ENCODE measurements at places on chromosomes 7 and 10. TPM values are rescaled to one million over a fixed set of nuclear protein-coding genes. Genes with fewer than 3 reads are reported as not detected.

DNA sequence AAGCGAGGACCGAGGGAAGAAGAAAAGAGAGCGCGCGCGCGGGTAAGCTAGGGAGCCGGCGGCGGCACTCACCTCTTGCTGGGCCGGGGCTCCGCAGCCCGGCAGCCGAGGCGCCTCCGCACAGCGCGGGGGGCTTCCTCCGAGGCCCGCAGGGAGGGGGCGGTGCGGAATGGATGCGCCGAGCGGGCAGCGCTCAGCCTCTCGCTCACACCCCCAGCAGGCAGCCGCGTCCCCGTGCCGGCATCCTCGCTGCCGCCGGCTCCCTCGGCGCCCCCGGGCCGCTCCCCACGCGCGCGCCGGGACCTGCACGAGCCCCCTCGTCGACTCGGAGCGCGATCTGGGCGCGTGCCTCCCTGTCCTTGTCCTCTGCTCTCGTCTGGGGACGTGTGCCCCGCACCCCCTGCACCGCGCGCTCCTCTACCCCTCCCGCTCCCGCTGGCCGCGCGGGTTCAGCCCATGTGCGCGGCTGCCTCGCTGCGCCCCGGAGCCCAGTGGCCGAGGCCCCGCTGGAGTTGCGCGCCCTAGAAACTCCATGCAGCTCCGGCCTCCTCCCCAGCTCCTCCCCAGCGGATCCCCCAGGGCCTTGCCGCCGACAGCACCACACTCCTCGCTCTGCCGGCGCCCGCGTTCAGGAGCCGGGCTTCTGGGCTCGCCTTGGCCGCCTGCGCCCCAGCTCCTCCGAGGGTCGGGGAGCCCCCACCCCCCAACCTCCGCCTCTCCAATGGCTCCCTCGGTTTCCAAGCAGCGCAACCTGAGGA is 75.3 kb downstream of the CALN1 start:
- H3K27me3 ChIP-seq, result no peaks in the 10 kb centered on the region
- H3K4me3 ChIP-seq, result peak overlapping the region; percentile 38
- H3K36me3 ChIP-seq, result no peaks in the 10 kb centered on the region
- DNase-seq, result no peak
- H3K27ac ChIP-seq, result no peak overlapping the region
- H3K4me1 ChIP-seq, result peaks cover 3% of the 10 kb centered on the region

DNA sequence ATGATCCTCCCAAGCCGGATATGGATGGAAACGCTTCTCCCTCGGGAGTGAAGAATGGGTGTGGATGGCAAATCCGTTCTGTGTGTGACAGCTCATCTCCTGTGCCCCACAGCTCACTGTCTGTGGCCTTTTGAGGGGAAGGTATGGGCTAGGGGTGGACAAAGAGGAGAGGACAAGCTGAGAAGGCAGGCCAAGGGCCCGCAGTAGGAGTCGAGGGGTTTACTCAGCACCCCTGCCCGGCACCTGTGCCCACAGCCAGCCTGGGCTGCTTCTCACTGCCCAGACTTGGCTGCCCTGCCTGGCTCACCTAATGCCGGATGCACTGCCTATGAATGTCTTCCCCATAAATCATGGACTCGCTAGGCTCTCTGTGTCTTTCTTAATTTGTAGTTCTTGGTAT is 503.8 kb downstream of the TCERG1L start:
- H3K27me3 ChIP-seq, result no peaks in the 10 kb centered on the region
- DNase-seq, result no peak
- H3K4me3 ChIP-seq, result no peak overlapping the region
- no peaks in the 10 kb centered on the region for H3K4me1 ChIP-seq

- DNase-seq, result no peak
- H3K4me1 ChIP-seq, result peaks cover 38% of the 10 kb centered on the region
- H3K4me3 ChIP-seq, result peak overlapping the region; percentile 66
- H3K27ac ChIP-seq, result peak overlapping the region; percentile 86
Measured at GRCh38 chr10:86969421-86970041, 1.2 kb downstream of the ADIRF start.

- H3K27ac ChIP-seq, result no peak overlapping the region
- no peak overlapping the region for H3K4me3 ChIP-seq
- no peak for DNase-seq
- H3K27me3 ChIP-seq, result no peaks in the 10 kb centered on the region
- no peaks in the 10 kb centered on the region for H3K36me3 ChIP-seq
- H3K4me1 ChIP-seq, result no peaks in the 10 kb centered on the region
Measured at GRCh38 chr10:50438049-50438936, 185.5 kb downstream of the SGMS1 start.

- no peaks in the 10 kb centered on the region for H3K36me3 ChIP-seq
- peak overlapping the region; percentile 45 for H3K4me3 ChIP-seq
- no peak overlapping the region for H3K27ac ChIP-seq
- no peaks in the 10 kb centered on the region for H3K4me1 ChIP-seq
- no peaks in the 10 kb centered on the region for H3K27me3 ChIP-seq
Measured at GRCh38 chr7:87599336-87599735, 1.3 kb downstream of the ABCB1 start.

- H3K4me3 ChIP-seq, result no peak overlapping the region
- no peak for DNase-seq
- H3K4me1 ChIP-seq, result no peaks in the 10 kb centered on the region
- H3K27ac ChIP-seq, result no peak overlapping the region
Measured at GRCh38 chr7:105480931-105481330, 41.1 kb downstream of the PUS7 start.

The NHLRC2 gene
- 34.3 TPM for total RNA-seq

The EN2 gene
- total RNA-seq, result 0.81 TPM

The CAMK2G gene
- total RNA-seq, result 25.4 TPM
